Esophagus squamous epithelium (tissue), 5 donors: ENCODE measurements at places on chromosomes 2 and 18.

GRCh38 chr2:134883552-134884293, 34.9 kb upstream of the CCNT2 start:
- DNase-seq, result no peak

DNA sequence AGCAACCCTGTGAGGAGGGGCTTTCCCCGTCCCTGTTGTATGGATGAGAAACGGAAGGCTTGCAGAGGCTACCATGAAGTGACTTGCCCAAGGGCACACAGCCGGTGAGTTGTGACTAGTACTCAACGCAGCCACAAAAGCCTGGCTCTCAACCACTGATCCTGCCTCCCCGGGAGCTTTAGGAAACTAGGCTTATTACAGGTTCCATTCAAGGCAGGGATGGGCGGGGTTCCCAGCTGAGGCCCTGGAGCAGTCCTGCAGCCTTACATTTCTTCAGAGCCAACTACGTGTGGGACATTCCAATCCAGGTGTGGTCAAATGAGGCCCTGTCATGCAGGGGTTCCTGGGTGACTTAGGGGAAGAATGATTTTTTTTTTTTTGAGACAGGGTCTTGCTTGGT, 59.6 kb downstream of the MEX3C start:
- no peak for DNase-seq

DNA sequence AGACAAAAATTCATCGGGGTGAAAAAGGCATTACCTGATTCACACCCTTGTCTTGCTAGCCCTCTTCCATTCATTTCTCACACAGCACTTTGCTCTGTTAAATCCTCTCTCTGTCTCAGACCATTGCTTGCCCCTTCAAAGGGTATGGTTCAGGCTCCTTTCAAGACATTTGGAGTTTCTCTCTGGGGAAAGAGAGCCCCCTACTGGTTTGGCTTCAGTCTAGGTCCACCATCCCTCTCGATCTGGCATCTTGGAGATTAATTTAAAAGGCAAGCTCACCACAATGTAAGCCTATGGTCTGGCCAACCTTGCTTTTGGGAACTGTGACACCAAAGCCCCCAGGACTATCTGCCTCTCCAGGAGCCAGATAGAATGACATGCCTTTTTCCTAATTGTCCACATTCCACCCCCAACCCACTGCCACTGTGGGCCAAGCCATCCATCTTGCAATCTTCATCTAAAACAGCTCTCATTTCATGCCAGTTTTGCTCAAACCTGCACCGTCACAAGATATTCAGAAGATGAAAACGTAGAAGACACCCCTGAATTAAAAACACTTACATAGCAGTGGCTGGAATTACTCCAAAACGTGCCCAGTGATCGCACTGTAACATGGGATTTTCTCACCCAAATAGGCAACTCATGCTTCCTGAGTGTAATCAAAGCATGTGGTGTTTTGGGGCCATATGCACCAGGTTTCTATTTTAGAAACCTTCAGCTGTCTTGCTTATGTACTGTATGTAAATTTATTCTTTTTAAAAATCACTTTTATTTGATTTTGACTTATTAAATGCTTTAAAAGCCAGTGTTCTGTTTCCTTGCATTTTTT, 93.9 kb downstream of the FARSB start:
- no peak for DNase-seq

DNA sequence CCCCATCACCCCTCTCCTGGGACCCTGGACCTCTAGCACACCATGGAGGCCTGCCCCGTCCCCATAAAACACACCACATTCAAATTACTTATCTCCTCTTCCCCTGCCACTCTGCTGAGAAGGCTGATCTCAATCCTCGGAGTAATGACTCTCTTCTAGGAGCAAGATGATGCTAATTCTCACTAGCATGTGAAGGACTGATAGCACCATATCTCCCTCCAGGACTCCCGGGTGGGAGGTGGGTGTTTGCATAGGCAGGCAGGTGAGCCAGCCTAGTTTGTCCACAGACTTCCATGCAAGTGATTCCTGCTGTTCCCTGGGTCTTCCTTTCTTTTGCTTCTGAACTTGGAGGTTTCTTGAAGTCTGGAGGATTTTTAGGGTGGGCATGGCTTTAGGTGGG, 40.5 kb downstream of the HPCAL1 start:
- no peak for DNase-seq

GRCh38 chr2:112754564-112754963, 9.8 kb downstream of the CKAP2L start:
- no peak for DNase-seq

DNA sequence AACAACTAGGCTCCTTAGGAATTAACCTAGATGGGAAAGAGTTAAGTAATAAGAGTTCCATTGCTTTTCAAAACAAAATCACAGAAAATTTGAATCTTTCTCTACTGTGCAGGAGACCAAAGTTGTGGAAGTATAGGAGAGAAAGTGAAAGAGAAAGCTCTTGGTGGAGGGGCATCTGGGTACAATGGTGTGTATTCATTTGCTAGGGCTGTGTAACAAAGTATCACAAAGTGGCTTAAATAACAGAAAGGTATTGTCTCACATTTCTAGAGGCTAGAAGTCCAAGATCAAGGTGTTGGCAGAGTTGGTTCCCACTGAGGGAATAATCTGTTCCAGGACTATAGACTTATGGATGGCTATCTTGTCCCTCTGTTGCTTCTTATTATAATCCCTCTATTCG, 50.5 kb upstream of the GORASP2 start:
- DNase-seq, result no peak

GRCh38 chr18:49730951-49731391, 82.4 kb downstream of the ACAA2 start:
- no peak for DNase-seq

GRCh38 chr2:193668557-193669323, 1474.0 kb upstream of the TMEFF2 start:
- DNase-seq, result no peak

DNA sequence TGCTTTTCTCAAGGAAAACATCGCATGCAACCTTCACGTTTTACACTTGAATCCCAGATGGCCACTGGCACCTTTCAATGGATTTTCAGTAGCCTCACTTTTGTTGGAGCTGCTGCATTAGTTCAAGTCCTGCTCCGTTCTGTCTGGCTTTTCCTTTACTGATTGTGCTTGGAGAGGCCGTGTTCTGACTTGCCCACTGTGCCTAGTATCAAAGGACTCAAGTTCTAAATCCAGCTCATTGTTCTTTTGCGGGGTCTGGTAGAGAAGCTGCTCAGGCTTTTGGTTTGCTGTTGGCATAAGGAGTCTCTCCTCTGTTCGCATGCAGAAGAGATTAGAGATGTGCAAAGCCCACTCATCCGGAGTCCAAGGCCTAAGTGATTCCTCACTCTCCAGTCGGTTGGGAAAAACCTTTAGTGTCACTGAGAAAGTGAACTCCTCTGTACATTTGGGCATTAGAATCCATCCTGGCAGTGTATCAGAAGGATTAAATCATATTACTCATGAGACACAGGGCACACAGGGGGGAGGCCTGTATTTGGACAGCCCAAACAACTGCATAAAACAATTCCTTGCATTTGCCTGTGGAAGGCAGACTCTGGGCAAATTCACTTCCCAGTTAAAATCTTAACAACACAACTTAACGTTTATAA, 69.7 kb downstream of the NCK2 start:
- DNase-seq, result no peak

DNA sequence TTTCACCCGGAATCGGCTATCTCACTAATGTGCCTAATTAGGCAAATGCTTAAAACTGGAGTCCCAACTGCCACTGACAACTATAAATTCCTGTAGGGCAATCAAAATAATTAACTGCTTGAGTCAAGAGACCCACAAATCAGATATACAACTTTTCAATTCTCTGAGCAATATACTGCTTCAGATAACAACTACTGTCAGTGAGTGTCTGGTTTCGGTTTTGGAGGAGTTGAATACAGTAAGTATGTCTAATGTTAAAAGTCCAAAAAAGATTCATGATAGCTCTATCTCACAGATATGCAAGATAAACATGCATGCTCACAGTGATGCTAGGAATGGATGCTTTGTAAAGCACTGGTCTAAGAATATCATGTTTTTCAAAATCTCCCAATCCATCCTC, 283.3 kb downstream of the NRXN1 start:
- no peak for DNase-seq

DNA sequence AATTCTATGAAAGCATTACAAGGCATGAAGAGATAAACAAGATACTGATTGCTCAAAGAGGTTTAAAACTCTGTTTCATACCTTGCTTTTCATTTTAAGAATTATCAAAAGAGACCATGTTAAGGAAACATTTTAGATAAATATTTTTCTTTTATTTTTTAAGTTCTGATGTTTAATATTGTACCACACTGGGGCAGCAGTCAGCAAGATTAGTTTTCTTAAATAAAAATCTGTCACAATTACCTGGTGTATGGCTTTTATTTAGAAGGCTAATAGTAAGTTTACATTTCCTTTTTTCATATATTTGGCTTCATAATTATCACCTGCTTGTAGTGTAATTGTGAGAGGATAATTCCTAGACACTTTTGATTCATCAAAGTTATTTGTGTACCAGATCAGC, 46.4 kb downstream of the ZNF804A start:
- DNase-seq, result no peak

GRCh38 chr2:72605836-72606442, 219.9 kb downstream of the EXOC6B start:
- DNase-seq, result no peak

GRCh38 chr2:83221258-83221657, 1237.8 kb downstream of the SUCLG1 start:
- DNase-seq, result no peak

DNA sequence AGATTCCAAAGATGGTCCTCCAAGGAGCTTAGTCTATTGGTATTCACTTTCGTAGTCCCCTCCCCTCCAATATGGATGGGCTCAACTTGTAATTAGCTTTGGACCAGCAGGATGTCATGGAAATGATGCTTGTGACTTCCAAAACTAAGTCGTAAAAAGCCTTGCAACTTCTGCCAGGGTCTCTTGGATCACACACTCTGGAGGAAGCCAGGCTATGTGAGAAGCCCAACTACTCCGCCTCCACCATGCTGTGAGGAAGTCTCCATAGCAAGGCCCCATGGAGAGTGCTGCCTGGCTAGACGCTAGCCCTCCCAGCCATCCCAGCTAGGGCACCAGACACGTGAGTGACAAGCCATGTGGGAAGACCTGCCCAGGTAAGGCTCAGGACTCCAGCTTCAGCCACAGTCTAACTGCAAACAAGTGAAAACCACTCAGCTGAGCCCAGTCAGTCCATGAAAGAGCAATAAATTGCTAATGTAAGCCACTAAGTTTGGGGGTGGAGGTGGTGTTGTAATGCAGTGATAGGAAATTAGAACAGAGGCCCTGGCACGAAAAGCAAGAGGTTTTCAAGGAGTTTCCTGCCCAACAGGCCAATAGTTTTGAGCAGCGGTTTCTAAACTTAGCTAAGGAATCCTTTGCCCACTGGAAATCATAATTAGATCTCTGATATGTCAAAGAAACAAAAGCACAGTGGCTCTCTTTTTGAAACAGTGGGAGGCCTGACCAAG, 77.5 kb upstream of the GLI2 start:
- DNase-seq, result no peak

DNA sequence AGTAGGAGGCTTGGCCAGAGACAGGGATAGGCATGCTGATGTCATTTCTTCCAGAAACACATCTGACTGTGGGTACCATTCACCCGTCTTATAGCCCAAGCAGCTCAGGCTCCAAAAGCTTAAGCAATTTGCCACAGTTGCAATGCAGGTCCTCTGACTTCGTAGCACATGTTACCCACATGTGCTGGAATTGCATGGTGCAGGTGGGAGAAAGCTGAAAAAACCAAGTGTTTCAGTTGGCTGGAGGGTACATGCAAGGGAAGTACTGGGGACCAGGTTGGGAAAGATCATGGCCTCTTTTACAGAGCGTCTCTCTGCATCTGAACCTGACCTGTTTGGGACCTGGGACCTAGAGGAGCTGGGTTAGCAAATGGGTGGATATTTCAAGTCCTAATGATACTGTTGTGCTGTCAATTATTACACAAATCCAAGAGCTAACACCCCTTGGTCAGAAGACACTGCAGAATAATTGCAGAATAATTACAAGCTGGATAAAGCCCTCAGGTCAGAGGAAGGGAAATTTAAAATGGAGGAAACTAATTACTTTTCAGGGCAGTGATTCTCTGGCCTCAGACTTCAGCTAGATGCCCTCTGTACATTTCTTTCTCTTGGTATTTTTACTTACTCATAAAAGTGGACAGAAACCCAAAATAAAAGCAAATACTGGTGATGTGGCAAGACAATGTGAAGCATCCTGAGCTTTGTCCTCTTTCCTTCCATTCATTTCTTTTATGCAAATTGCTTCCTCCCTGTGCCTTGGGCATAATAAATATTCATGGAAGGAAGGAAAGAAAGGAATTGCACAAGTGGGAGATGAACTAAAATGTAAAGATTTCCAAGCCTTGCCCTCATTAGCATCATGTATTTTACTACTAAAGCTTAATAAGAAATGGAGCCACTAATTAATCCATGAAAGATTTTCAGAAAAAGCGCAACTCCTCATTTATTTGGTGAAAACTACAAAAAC, 45.6 kb upstream of the TTC39C start:
- DNase-seq, result no peak

DNA sequence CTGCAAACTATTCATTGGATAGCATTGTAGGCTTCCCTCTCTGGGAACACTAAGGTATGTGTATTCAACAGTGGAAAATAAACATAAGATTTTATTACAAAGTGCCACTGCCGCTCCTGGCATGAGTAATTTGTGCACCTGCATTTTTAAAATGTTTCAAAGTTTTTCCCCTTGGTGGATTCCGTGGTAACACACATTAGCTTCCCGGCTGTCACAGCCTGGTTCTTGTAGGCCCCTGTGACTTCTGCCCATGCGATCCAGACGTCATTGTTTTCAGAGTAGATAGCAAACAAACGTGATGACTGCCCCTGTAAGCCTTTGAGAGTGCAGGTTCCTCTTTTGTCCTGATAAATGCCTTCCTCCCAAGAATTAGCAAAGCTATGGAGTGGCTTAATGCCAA, 421.0 kb downstream of the ZNF521 start:
- no peak for DNase-seq

GRCh38 chr2:101524806-101525430, 50.0 kb upstream of the RFX8 start:
- DNase-seq, result no peak

DNA sequence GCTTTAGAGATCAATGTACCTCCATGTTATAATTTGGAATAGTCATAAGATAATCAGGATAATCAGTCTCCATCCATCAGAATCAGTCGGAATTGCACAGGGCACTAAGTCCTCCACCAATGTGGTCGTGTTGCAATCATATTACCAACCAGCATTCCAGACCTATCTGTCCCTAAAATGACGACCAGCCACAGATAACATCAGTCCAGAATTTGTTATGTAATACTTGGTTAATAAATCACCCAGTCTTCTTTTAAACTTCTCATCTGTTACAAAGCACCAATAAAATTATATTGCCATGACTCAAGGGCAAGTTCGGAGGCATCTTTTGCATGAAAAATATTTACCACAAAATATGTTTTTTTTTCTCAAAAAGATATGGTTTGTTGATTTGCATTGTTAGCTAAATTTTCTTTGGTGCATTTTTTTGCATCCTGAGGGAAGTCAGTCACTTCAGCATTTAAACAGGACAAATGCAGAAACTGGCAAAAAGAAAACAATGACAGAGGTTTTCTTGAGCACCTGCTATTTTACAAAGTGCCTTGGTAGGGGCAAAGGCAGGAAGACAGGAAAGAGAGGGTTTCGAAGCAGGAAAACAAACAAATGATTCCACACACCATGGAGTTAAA, 29.3 kb downstream of the PIEZO2 start:
- DNase-seq, result no peak

- DNase-seq, result peak; percentile 5
Observed at GRCh38 chr2:41966431-41966893, 81.4 kb upstream of the PKDCC start.

GRCh38 chr2:12502759-12503158, 214.0 kb upstream of the TRIB2 start:
- DNase-seq, result no peak
